ENCODE measurements at places on chromosomes 12 and 14.

- DNase-seq: no peak
Measured at GRCh38 chr14:92519246-92520101, 5.9 kb downstream of the RIN3 start.

DNA sequence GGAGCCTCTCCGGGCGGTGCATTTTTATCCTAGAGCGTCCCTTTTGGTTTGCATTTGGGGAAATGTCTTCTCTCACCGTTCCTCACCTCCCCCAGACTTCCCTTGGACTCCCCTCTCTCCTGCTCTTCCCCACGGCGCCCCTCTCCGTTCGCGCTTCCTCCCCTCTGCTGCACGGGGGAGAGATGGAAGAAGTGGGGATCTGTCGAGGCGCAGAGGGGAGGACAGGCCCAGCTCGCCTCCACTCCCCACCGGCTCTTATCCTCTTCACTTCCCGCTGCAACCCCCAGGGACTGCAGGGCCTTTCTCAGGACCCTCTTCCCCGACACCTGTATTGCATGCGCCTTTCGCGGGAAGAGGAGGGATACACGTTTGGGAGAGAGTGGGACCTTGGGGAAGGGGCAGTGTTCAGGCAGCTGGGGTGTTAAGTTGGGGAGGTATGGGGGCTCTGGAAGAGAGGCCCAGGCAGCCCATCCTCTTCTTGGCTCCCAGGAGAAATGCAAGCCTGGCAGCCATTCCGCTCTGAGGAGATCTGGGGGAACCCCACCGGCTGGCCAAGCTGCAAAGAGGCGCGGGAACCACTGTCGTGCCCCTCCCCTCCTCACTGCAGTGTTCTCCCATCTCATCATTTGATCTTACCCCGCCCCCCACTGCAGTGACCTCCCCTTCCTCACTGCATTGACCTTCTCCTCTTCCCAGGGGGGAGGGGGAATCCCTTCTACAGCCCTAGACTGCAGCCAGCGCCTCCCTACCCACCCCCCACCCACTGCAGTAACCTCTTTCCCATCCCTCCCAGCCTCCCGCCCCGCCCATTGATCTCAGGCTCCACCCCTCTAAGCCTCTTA, 788 bp downstream of the ENO2 start:
- DNase-seq: no peak

DNA sequence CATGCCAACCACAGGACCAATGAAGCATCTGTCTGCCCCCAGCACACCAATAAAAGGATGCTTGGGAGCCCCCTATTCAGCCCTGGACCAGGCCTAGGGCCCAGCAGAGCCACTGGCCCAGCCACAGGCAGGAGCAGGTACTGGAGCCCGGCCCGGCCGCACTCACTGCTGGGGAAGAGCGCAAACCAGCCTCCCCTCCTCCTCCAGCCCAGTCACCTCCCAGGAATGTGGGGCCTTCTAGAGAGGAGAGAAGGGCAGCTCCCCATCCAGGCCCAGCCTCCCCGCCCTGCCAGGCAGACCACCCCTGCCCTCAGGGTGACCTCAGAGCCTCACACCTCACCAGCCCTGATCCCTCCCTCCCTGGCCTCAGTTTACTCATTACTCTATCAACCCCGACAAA, 56.2 kb downstream of the CCNK start:
- no peak for DNase-seq

DNA sequence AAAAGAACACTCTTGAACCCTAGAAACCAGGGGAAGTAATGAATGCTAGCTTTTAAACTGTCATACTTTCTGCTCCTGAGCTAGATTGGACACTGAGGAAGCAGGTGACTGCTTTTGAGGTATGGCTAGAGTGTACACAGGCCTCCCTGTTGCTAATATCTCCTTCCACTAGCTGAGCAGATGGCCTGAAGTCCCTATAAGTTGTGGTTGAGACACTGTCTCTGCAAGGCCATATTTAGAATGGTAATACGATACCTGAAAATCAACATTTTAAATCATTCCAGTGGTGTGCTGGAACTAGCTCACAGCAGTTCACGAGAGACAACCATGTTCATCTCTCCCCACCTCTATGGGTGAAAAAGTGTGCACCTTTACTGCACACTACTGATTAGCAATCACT, 46.4 kb upstream of the BMP4 start:
- no peak for DNase-seq

- no peak for DNase-seq
Measured at GRCh38 chr14:105196265-105196960, 15.3 kb upstream of the NUDT14 start.

DNA sequence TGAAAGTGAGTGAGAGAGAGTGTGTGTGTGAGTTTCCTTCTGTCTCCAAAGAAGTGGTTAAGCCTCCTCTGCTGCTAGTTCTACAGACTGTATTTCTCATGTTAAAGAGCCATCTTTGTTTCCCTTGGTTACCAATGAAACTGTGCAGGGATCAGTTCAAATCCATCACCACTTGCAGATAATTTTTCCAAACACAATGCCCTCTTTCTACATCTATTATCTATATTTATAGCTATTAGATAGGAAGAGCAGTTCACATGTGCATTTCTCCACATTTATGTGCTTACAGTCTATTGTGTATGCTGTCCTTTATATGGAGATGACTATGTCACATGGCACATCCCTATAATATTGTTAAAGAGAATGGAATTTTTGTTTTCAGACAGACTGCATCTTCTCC, 2.2 kb upstream of the DAAM1 start:
- DNase-seq: no peak

Data from stimulated activated CD8-positive, alpha-beta memory T cell treated with anti-CD3 and anti-CD28 coated beads, Interleukin-4, amount 100 ng/mL, for 1 hour (primary cell).